H4 (cell line): ENCODE measurements at places on chromosomes 12 and 14. TPM values are rescaled to one million over a fixed set of nuclear protein-coding genes. Genes with fewer than 3 reads are reported as not detected.

- no peak for DNase-seq
Measured at GRCh38 chr14:56657604-56658003, 78.0 kb downstream of the TMEM260 start.

The PTGER2 gene
- 3.7 and 5.7 TPM in 2 replicates for total RNA-seq

GRCh38 chr14:91061056-91061887 is 831 bp upstream of the RPS6KA5 start:
- DNase-seq, result no peak

GRCh38 chr14:102020058-102020971 is 55.9 kb downstream of the DYNC1H1 start:
- DNase-seq, result no peak

DNA sequence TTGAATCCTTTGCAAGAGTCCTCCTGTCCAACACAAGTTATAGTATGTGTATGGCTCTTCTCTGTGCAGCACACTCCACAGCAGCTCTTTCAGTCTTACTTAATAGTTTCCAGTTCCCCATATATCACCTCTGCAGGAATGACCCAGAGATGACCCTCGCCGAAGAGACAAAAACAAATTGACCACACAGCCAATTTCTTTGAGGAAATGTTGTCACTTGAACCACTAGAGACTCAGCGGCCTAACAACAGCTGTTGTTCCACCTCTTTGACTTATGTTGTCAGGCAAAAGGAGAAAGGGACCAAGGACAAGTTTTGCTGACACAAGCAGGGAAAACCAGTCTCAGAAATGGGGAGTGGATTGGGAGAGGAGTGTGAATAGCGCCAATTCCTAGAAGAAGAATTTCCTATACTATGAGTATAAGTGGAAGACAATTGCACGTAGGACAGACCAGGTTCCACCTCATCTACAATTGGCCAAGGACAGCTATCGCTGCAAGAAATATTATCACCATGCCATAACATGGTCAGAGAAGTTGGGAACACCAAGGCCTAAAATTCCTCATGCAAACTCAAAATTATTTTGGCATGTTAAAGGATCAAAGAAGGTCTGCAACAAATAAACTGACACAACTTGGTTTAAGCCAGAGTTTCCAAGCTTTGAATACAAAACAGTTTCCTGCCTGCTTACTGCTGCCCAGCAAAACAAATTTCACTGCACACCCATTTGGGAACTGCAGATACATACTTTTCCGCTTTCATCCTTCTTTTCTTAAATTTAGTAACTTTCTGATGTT is 41.7 kb upstream of the ITPR2 start:
- no peak for DNase-seq

DNA sequence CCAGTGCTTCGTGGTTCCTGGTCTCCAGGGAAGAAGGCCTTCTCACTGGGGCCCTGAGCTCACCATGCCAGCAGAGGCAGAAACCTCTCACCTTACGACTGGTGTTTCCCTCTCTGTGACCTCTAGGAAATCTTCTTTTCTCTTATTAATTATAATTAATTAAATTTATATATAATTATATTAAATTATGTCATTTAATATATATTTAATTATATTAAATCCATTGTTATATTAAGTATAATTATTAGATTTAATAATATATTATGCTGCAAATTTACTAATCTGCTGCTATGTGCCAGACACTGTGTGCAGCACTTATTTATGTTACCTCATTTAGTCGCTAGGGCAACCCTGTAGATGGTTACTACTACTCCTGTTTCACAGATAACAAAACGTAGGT is 70.3 kb upstream of the MBIP start:
- no peak for DNase-seq

The SDR9C7 gene
- 0.14 TPM in 1 of 2 replicates, not detected in the other for total RNA-seq

DNA sequence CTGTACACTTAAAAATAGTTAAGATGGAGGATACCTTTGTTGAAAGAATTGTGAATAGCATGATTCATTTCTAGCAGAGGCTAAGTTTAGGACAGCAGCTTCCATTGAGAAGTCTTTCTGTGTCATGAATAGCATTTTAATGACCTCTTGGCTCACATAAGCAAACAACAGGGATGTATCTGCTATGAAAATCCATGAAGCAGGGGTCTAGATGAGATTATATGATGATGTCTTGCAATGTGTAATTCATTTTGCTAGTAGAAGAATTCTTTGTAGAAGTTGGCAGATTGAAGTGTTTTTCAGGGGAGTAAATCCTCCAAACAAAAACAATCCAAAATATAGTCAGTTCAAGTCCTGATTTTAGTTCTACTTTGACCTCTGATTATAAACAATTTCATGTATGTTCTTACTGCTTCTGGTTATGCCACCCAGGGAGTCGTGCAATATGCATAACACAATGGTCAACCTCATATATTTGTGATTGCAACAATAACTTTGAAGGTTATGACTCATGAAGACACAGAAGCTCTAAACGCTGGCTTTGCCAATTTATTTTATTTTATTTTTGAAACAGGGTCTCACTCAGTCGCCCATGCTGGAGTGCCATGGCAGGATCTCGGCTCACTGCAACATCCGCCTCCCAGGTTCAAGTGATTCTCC is 6.9 kb upstream of the RD3L start:
- DNase-seq, result no peak

The SYCP3 gene
- not detected in 2 replicates for total RNA-seq

DNA sequence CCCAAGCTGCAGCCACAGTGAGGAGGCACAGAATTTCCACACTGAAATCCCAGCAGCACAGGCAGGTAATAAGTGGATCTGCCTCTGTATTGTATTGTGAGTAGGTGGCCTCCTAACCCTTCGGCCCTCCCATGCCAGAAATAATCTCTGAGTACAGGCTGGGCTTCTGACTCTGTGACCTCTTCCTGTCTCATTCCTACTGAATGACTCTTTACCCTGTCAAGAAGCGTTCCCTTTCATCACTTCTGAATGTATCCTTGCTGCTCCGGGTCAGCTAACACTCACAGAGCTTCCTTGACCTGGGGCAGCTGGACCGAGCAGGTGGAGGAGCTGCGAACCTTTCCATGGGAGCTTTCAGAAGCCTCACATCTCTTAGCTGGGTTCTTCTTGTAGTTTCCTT is 119.6 kb downstream of the SLC8A3 start:
- DNase-seq, result no peak
